ENCODE measurements at places on chromosomes 5 and 9.

DNA sequence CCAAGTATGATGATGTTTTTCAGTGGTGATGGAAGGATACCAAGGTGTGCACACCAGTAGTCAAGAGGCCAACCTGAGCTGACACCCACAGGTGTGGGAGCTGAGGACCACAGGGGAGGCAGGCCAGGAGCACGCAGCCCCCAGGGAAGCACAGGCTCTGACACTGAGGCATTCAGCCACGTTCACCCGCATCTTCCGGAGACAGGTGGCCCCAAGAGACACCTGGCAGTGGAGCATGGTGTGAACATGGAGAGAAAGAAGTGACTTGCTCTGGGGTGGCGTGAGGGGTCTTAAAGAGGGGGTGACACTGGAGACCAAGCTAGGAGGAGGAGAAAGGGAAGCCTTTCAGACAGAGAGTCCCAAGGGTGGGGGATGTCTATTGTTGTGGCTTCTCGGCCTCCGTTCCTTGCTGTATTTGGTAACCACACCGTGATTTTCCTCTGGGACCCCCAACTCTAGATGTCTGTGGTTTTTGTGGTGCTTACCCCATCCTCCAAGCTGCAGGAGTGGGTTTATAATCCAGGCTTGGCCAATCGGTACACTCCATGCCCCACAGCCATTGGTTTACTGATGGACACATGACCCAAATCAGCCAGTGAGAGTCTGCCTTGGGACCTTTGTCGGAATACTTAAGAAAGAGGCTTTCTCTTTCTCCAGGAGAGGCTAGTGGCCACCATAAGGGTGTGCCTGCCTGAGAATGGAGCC, 84.6 kb downstream of the HRH2 start:
- DNase-seq: no peak

GRCh38 chr5:149550268-149550583, 1.0 kb downstream of the CSNK1A1 start:
- no peak for DNase-seq

DNA sequence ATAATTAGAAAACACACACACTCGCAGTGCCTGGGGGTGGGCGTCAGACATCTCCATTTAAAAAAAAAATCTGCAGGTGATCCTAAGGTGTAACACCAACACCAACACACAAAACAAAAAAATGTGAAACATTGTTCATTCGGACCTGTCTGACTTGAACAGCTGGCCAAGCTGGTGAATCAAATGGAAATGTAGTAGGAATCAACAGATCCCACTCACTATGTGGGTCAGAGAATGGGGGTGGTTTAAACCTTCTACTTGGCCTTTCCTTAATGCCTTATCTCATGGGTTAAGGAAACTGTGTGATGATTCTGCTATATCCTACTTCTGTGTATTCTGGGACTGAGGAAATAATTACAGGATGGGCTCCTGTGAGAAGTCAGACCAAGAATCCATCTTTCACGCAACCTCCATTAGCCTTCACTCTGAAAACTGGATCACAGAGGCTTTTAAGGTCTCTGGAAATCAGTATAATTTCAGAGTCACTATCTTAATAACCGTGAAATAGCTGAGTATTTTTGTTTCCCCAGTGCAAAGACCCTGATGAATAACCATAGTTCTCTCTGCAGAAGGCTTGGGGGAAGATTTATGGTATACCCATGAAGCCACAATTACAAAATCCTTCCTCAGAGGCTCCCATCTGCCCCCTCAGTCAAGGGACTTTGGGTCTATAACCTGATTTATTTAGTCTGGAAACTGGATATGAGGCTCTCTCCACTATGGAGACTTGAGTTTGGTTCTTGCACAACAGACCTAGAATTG, 17.2 kb upstream of the MCCC2 start:
- no peak for DNase-seq

- no peak for DNase-seq
Measured at GRCh38 chr9:33752130-33752637, 43.2 kb upstream of the PRSS3 start.

- peak; percentile 8 for DNase-seq
Measured at GRCh38 chr9:23850690-23851629, 24.9 kb upstream of the ELAVL2 start.

Data from NCI-H748 treated with DMSO at 0.1 percent for 48 hours (cell line).